ENCODE measurements at places on chromosomes 11 and 22.

GRCh38 chr11:19813158-19813879 is 100.7 kb downstream of the NAV2 start:
- no peak for DNase-seq

DNA sequence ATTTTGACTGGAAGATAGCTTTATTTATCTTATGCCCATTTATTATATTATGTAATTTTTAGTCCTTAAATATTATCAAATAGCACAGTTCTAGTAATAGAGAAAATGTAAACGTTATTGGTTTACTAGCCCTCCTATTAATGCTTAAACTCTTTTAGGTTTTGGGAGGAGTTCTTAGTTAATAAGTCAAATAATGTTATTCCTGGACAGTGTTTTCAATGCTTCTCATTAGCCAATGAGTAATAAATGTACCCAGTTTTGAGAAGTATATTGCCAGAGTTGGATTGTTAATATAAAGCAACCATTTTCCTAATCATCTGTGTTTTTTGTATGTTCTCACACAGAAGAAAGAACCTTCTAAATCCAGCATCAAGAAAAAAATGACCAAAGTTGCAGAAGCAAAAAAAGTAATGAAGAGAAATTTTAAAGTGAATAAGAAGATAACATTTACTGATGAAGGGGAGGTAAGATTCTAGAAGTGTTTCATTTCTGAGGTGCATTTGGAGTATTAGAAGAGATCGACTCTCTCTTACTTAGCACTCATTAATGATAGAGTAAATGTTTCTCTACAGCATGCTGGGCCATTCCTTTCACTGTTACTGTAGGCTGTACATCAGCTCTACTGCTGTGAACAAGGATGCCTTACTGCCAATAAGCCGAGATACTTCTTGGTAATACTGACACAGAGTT is 173.4 kb downstream of the DDX10 start:
- DNase-seq = no peak

DNA sequence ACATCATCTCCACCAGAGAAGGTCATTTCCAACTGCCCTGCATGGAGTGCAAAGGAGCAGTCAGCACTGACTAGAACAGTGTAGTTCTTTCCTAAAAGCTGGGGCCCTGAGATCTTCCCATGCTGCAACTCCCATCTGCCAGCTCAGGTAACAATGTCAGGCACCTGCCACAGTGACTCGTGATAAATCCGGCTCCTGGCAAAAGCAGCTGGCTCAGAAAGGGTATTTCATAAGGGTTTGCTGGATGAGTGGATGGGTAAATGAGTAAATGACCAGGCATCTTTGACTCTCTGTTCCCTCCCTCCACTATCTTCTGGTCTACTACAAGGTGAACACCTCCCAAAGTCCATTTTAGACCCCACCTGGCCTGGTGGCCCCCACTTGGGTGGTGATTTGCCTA is 403.6 kb downstream of the NXPE2 start:
- no peak for DNase-seq

GRCh38 chr11:13040969-13041561 is 31.9 kb downstream of the RASSF10 start:
- no peak for DNase-seq

GRCh38 chr22:37628830-37629229 is 10.6 kb upstream of the SH3BP1 start:
- no peak for DNase-seq

- no peak for DNase-seq
Observed at GRCh38 chr22:49950396-49950994, 10.1 kb upstream of the PIM3 start.

DNA sequence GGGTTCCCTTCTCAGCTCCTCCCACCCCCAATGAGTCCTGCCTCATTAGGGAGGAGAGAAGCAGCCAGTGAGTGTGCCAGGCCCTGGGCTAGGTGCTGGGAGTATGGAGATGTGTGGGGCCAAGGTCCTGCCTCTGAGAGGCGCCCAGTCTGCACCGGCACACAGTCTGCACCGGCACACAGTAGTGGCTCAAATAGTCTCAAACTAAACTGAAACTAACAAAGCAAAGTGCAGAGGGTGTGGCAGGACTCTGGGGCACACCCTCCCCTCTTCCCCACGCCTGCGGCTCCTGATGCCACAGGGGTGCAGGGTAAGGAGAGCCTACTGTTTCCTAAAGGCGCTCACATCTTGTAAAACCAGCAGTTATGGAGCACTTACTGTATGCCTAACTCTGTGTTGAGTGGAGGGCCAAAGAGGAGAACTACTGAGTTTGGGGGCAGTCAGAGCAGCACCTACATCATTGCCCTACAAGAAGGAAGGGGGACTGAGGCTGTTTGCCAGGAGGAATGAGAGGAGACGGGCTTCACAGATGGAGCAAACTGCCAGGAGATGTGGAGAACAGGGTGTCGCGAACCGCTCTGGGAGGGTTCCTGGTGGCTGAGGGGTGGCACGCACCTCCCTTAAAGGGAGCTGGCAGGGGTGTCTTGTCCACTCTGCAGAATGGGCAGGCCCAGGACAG is 939 bp upstream of the SH3BP1 start:
- DNase-seq = no peak

GRCh38 chr11:17609291-17610084 is 62.4 kb downstream of the OTOG start:
- DNase-seq = no peak

DNA sequence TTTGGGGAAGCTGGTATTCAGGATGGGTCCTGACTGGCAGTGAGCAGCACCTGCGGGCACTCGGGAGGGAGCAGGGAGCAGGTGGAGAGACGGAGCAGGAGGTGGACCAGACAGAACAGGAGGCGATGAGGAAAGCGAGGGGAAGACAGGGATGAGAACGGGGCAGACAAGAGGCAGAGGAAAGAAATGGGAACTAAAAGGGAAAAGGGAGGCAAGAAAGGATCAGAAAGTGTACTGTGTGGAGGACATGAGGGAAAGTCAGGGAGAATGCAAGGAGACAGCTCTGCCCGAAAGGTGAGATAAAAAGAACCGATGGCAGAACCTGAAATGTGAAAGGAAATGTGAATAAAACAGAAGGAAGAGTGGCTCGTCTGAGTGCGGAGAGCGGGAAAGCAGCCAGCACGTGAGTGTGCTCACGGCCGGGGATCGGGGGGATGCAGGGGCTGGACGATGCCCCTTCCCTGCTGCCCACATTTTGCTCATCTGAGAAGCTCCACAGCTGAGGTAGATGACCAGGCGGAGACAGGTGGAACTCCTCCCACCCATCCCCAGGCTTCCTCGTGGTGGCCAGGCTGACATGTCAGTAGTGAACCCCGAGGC is 494.4 kb upstream of the B3GAT1 start:
- DNase-seq = no peak

GRCh38 chr22:41324821-41325528 is 23.6 kb downstream of the ZC3H7B start:
- DNase-seq = no peak

DNA sequence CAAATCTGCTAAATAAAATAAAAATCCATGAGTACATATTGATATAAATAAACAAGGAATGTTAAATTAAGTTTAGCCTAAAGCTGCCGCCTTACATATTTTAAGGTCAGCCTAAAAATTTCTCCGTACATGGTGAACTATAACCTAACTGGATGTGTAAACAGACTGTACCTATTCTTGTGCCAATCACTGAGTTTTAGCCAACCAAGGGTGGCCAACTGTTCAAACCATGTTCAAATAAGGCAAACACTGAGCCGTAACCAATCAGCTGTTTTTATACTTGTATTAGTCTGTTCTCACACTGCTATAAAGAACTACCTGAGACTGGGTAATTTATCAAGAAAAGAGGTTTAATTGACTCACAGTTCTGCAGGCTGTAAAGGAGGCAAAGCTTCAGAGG is 8.6 kb upstream of the QSER1 start:
- DNase-seq = no peak

DNA sequence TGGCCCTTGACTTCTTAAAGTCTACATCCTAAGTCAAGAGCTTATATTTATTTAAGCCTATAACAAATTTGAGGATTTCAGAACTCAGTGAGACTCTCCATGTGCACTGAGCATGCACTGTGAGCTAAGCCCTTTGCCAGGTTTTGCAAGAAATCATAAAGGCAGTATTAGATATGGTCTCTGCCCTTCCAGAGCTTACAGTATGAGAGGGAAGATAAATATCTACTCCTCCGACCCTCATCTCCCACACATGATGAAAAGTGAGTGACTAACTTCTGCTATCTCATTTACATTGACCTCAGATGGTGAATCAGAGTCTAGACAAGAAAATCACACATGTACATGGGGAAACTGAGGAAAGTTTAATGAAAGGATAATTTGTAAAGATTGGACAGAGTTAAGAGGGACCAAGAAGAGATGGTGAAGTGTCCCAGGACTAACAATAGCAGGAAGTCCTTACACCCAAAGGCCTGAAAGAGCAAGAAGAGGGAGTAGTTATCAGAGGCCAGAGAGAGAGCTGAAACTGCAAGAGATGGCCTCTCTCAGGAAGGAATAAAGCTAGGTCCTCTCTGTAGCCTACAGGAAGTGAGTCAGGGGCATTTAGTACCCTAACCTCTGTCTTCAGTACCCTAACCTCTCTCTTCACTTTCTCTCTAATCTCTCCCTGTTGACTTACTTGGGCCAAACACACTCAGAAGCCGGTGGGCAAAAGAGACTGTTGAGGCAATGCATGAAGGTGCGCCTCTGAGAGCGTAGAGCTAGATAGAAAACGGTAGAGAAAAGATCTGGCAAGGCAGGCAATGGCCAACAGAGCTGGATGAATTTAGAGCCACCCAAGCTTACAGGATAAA is 23.0 kb upstream of the BLID start:
- DNase-seq = no peak

GRCh38 chr11:129733981-129734380 is 81.7 kb upstream of the TMEM45B start:
- no peak for DNase-seq

GRCh38 chr11:127194521-127194920 is 194.0 kb upstream of the KIRREL3 start:
- no peak for DNase-seq

GRCh38 chr11:69114811-69115523 is 40.8 kb upstream of the SMIM38 start:
- no peak for DNase-seq

DNA sequence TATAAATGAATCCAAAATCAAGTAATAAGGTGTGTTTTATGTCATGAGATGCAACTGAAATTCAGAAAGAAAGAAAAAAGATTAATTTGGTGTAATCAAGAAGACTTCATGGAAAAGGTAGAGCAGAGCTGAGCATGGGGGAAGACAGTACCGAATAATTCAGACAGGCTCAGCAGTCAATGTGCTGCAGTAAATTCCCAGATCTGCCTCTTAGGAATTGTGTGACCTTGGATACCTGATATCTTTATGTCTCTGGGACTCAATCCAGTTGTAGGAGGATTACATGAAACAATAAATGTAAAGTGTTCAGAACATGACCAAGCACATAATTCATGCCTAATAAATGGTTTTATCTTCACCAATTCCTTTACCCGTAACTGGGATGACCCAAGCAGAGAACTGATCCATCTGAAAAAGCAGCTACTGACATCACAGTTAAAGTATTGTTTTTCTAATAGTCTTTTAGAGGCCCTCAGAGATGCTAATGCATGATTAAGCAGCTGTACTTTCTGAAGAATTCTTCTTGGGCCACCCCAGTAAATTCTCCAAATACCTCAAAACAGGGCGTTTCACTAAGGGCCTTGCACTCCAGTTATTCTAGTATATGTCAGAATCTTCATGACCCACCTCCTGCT is 7.8 kb downstream of the MS4A12 start:
- no peak for DNase-seq

- DNase-seq = no peak
Observed at GRCh38 chr11:45253640-45254039, 32.5 kb downstream of the SYT13 start.

DNA sequence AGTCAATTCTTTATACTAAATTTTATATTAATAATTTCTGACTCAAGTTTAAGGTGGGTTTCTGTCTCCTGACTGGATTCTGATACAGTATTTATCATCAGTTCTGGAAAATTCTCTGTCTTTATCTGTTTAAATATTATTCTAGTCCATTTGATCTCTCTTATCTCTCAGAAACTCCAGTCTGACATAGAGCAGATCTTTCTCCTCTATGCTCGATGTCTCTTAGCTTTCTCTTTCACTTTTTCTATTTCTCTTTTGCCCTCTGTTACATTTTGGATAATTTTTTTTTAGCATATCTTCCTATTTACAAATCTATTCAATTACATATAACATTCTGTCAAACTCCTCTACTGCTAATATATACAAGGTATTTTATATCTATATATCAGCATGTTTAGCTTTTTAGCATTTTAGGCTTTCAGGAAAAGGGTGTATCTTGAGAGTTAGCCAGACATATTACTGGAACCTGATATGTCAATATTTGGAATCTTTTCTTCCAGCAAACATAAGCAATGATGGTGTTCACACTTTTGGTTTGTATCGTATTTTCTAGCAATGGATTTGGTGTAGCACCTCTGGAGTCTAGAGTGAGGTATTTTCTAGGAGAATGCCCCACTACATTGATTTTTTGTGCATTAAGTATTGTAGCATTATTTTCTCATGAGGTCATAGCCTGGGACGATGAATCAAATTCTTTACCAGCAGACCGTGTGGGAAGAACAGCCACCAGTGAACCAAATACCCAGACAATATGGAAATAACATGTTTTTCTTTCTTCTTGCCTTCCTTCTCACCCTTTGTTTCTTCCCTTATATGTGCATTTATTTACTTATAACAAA is 4.1 kb upstream of the NNMT start:
- no peak for DNase-seq

GRCh38 chr11:124482362-124483147 is 37.1 kb upstream of the OR8B8 start:
- no peak for DNase-seq

DNA sequence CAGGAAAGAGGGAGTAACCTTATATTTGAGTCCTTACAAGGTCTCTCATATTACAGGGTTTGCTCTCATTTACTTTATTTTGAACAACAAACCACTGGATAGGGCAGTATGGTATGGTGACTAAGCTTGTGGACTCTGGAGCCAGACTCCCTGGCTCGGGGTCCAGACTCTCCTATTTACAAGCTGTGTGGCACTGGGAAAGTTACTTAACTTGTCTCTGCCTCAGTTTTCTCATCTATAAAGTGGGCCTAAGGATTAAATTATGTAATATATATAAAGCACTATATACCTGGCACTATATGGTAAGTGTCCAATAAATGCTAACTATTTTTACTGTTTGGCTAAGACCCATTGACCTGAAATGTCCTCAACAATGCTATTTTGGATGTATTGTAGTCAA is 1.7 kb upstream of the DCHS1 start:
- DNase-seq = no peak

DNA sequence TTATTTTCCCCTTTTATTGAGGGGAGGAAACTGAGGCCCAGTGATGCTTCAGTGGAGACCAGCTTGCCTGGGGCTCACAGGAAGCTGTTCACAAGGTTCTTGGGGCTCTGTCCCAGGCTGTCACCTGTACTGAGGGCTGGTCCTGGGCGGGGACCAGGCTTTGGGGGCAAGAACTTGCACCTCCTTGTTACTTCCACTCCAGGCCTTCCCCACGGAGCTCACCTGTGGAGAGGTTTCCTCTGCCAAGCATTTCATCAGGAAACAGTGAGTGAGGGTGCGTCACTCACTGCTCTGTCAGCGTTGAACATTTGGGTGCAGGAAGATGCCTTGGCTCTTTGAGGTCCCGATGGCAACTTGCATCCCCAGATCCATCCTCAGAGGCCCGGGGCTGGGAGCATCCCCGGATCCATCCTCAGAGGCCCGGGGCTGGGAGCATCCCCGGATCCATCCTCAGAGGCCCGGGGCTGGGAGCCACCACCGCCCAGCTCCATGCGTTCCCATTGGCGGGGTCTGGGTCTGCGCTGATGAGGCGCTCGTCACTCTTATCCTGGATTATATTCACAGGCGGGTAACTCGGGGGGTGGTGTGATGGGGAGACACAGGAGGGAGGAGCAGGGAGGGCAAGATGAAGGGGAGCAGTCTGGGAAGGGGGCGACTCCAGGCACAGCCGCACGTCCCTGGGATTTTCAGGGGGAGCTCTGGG is 1.4 kb upstream of the SMIM38 start:
- DNase-seq = no peak
